Renal cortical epithelial cell (primary cell): ENCODE measurements at places on chromosomes 16 and 17. TPM values are rescaled to one million over a fixed set of nuclear protein-coding genes. Genes with fewer than 3 reads are reported as not detected.
A peak's percentile ranks its signal among the peaks of the same experiment; 100 is the strongest.

The ITGAX gene
- total RNA-seq = 0.05 and 0.17 TPM in 2 replicates

The MAP2K6 gene
- 1.2 and 3.3 TPM in 2 replicates for total RNA-seq

The ITPRIPL2 gene
- 32.1 and 50.8 TPM in 2 replicates for total RNA-seq

The MT1F gene
- total RNA-seq = 11.0 and 11.1 TPM in 2 replicates

The PRM3 gene
- total RNA-seq = not detected in 2 replicates

The CTRB2 gene
- total RNA-seq = not detected in 2 replicates

The CBFA2T3 gene
- not detected in 2 replicates for total RNA-seq

The KRTAP4-1 gene
- total RNA-seq = not detected in 2 replicates

The PROCA1 gene
- total RNA-seq = 0.17 and 1.1 TPM in 2 replicates

The TUFM gene
- total RNA-seq = 129 and 130 TPM in 2 replicates

The FOXL1 gene
- total RNA-seq = 0.25 and 2.1 TPM in 2 replicates

The RAB37 gene
- total RNA-seq = 0.20 and 0.52 TPM in 2 replicates

The DLX4 gene
- total RNA-seq = 0.25 TPM in 1 of 2 replicates, not detected in the other

The ZFP1 gene
- total RNA-seq = 5.9 and 12.9 TPM in 2 replicates

The FA2H gene
- total RNA-seq = 0.20 and 1.7 TPM in 2 replicates

The IL21R gene
- under 0.01 TPM in 1 of 2 replicates, not detected in the other for total RNA-seq

DNA sequence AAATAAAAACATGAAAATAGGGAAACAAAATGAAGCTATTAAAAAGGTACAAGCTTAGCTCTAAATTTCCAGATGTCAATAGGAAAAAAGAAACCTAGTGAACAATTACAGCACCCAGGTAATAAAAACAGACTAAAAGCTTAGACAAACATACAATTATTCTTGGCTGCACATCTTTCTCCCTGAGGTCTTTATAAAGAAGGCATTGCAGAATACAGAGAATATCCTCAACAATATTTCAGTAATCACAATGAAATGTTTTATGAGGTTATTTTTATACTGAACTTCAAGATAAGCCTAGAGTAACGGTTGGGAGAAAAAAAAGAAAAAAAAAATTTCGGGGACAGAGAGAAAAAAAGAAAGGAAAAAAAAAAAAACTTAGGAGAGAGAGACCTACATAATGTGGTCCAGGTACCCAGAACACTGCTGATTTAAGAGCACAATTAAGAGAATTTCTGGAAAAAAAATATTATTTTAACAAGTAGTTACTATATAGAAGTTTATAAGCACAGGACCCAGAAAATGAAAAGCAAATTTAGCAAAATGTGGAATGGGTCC lies 26.5 kb downstream of the KANSL1 start:
- DNase-seq = no peak

- DNase-seq = no peak
Measured at GRCh38 chr16:70685061-70685937, 554 bp downstream of the MTSS2 start.

- DNase-seq = peak; percentile 36
Measured at GRCh38 chr17:74513987-74514631, 17.2 kb downstream of the CD300LB start.

GRCh38 chr16:88649195-88649923 lies 1.5 kb downstream of the CYBA start:
- DNase-seq = peak; percentile 49

DNA sequence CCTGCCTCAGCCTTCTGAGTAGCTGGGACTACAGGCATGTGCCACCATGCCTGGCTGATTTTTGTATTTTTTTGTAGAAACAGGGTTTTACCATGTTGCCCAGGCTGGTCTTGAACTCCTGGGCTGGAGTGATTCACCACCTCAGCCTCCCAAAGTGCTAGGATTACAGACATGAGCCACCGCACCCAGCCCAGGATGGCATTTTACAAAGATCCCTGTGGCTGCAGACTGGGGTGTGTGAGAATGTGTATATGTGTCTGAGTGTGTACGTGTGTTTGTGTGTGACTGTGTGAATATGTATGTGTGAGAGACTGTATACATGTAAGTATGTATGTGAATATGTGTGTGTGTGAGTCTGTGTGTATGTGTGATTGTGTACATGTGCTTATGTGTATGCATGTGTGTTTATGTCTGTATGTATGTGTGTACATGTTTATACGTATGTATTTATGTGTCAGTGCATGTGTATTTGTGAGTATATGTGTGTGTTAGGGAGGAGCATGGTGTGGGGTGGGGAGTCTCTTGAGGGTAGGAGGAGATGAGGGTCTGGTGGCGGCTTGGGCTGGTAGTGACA lies 17.0 kb downstream of the RPTOR start:
- DNase-seq = no peak

GRCh38 chr17:72419866-72420774 lies 299.3 kb downstream of the SOX9 start:
- no peak for DNase-seq

GRCh38 chr17:38636054-38636453 lies 30.3 kb upstream of the SRCIN1 start:
- DNase-seq = no peak

DNA sequence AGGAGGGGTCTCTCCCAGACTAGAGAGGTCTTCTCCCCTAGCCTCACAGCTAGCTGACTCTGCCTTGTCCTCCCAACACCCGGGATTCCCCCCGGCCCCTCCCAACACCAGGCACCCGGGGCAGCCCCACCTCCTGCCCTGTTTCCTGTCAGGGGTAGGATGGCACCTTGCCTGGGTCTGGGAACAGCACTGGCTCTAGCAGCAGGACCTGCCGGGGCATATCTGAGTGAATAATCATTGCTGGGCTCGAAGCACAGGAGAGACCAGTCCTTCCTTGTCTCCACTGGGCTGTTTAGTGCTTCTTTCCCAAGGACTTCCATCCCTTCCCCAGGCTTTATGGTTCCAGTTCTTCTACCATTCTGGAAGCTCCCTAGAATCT lies 25.7 kb downstream of the MINK1 start:
- DNase-seq = peak; percentile 69

DNA sequence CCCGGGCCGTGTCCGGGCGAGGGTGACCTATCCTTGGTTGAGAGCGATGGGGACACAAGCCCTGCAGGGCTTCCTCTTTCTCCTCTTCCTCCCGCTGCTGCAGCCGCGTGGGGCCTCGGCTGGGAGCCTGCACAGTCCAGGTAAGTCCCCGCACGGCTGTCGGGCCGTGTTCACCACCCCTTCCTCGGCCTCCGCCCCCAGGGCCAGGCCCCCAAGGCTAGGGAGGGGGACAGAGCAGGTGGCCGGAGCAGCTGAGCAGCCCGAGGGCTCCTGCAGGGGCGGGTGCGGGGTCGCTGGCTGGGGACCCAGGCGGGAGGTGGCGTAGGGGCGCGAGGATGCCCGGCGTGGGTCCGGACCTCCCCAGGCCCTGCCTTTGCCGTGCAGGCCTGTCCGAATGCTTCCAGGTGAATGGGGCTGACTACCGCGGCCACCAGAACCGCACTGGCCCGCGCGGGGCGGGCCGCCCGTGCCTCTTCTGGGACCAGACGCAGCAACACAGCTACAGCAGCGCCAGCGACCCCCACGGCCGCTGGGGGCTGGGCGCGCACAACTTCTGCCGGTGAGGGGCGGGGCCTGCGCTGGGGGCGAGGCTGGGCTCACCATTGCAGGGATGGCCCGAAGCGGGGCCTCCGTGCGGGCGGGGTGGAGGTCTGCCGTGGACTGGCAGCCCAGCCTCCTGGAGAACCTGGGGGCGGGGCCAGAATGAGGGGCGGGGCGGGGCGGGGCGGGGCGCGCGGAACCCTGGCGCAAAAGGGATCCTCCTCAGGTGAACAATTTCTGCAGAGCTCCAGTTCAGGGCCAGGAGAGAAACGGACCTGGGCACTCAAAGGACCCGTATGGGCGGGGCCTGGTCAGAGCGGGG lies 631 bp downstream of the KREMEN2 start:
- no peak for DNase-seq

DNA sequence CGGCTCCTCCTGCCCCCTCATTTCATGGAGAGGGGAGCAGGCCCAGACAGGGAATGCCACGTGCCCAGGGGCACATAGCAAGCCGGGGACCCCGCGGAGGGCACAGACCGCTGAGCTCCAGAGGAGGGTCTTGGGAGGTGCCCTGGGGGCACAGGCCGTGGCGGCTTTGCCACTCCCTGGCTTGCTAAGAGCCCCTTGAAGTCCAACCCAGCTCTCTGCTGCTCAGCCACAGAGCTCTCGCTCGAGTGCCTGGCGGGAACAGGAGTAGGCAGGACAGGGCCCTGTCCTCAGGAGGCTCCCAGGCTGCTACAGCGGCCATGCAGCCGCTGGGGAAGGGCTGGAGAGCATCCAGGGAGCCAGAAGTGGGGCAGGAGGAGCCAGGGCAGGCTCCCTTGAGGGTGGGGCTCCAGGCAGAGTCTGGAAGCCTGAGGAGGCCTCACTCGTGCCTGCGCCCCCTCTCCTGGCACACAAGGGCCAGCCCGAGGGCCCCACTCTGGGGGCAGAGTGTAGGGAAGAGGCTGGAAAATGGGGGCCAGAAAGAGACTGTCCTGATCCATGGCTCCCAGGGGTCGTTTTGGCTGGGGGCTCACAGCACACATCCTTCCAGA lies 4.4 kb upstream of the RAB26 start:
- DNase-seq = no peak

DNA sequence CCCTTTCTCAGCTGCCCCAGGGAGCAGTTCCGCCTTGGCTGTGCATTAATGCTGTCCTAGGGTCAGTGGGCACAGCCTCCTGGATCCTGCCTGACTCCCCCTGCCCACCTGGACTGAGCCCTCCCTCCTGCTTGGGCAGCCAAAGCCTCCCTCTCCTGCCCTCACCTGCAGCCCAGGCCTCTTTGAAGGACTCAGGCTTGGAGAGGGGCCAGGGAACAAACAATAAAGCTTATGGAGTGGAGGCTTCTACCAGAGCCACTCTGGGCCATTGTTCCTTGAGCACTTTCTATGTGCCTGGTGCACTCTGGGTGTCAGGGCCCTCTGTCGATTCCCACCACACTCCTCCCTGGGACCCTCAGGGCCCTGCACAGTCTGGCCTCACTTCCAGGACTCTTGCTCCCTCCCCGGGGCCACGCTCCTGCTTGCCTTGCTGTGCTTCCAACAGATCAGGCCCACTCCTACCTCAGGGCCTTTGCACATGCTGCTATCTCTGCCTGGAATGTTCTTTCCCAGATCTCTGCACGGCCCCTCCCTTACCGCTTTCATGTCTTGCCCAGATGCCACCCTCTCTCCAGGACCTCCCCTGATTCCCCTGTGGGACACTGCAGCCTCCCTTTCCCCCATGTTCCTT lies 5.0 kb downstream of the KCNJ12 start:
- DNase-seq = no peak

GRCh38 chr17:75530837-75531720 lies 5.6 kb downstream of the LLGL2 start:
- no peak for DNase-seq

- no peak for DNase-seq
Measured at GRCh38 chr17:46717999-46718398, 100.5 kb downstream of the WNT3 start.

DNA sequence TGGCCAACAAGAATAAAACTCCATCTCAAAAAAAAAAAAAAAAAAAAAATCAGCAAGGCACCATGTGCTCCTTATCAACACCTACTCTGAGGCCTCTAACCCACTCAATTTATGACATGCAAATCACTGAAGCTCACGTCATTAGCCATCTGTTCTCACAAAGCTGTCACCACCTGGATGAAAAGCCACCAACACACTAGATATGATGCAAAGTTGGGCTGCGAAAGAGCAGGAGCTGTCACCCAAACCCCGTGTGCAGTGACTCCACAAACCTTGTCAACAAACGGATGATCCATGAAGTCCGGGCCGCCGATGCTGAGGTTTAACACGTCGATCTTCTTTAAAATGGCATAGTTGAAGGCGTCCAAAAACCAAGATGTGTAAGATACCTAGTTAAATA lies 25.3 kb downstream of the MBTPS1 start:
- DNase-seq = no peak

- peak; percentile 42 for DNase-seq
Measured at GRCh38 chr17:39132192-39132610, 19.2 kb downstream of the PLXDC1 start.

- no peak for DNase-seq
Measured at GRCh38 chr17:17056156-17056539, 13.9 kb downstream of the MPRIP start.

GRCh38 chr16:89795676-89796075 lies 20.8 kb downstream of the FANCA start:
- no peak for DNase-seq

GRCh38 chr16:20415541-20415940 lies 6.2 kb downstream of the ACSM5 start:
- peak; percentile 81 for DNase-seq

GRCh38 chr16:56320056-56320455 lies 105.3 kb downstream of the AMFR start:
- no peak for DNase-seq

GRCh38 chr17:43588664-43589435 lies 42.7 kb upstream of the ETV4 start:
- DNase-seq = no peak

DNA sequence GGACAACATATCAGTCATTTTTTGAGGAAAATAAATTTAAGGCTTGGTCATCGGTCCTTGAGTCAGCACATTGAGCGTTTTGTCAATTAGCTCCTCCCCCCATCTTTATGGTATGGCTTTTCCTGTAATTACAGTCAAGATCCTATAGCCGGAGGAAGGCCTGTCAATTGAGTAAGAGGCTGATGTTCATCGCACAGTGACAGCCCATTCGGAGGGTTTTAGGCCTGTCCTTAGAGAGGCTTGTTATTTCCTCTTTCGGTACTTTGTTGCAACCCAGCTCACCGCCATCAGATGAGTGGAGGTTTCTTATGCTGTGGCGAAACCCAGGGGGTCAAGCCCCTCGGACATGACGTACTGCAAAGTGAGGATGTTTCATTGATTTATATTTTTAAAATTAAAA lies 395.2 kb downstream of the WWOX start:
- no peak for DNase-seq

GRCh38 chr16:56288019-56288418 lies 96.7 kb downstream of the GNAO1 start:
- no peak for DNase-seq

GRCh38 chr17:18990331-18990730 lies 14.2 kb downstream of the FAM83G start:
- DNase-seq = no peak

DNA sequence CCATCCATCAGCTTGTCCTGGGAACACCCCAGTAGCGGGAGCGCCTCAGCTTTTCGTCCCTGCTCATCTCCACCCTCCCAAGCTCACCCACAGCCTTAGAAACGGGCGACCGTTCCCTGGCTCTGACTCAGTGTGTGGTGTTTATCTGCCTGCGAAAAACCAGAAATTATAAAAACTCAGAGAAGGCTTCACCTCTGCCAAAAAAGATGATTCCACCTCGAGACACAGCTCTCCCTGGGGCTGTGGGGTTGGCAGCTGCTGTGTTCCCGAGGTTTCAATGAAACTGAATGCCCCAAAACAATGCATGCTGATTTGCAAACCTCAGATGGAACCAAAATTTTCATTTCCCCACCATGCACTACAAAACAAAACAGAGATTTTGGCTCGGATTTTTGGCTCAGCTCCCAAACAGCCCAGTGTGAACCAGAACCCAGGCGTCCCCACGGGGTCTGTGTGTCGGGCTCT lies 62.4 kb upstream of the MED9 start:
- DNase-seq = no peak

- DNase-seq = peak; percentile 66
Measured at GRCh38 chr17:28416703-28417311, 10.8 kb upstream of the SLC46A1 start.
